ENCODE measurements at places on chromosomes 11 and 22.
A peak's percentile ranks its signal among the peaks of the same experiment; 100 is the strongest.

GRCh38 chr11:100676901-100677300 lies 10.2 kb upstream of the ARHGAP42 start:
- DNase-seq, result no peak

GRCh38 chr11:33701302-33702230 lies 940 bp upstream of the C11orf91 start:
- DNase-seq, result no peak

- peak; percentile 53 for DNase-seq
These were observed 30.4 kb downstream of the PACS1 start for GRCh38 chr11:66100272-66101065.

DNA sequence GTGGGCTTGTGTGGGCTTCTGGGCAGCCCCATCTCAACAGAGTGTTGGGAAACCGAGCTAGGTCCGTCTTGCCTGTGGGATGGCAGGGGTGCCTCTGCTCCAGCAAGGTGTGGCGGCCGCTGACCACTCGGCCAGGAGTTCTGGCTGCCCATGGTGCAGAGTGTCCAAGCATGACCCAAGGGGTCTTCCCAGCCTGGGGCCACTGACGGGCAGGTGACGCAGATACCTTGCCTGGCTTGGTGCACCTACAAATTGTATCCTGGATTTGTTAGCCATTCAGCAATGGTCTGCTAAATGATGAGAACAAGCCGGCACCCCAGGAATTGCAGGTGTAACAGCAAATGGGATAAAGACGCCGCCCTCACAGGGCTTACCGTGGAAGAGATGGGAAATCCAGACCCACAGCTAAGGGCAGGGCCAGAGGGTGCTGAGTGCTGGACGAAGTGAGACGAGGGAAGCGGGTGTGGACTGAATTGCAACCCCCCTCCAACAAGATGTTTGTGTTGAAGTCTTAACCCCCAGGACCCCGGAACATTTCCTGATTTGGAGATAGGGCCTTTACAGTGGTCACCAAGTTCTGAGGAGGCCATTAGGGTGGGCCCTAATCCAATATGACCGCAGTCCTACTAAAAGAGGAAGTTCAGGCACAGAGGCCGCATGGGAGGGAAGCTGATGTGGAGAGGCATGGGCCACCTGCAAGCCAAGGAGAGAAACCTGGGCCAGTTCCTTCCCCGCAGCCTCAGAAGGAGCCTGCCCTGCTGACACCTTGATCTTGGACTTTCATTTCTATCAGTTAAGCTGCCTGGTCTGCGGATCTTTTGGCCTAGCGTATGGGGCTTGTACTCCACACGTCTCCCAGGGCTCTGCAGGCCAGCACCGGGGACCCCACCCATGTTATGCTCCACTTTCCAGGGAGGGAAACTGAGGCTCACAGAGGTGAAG lies 45.2 kb upstream of the LINC01488 start:
- no peak for DNase-seq

GRCh38 chr11:68677432-68677831 lies 6.9 kb upstream of the GAL start:
- no peak for DNase-seq

GRCh38 chr11:125102510-125102909 lies 8.9 kb downstream of the TMEM218 start:
- no peak for DNase-seq

- DNase-seq, result no peak
These were observed 323.0 kb upstream of the CCDC90B start for GRCh38 chr11:83609191-83609590.

GRCh38 chr22:47472636-47473035 lies 710.2 kb downstream of the TBC1D22A start:
- DNase-seq, result no peak

DNA sequence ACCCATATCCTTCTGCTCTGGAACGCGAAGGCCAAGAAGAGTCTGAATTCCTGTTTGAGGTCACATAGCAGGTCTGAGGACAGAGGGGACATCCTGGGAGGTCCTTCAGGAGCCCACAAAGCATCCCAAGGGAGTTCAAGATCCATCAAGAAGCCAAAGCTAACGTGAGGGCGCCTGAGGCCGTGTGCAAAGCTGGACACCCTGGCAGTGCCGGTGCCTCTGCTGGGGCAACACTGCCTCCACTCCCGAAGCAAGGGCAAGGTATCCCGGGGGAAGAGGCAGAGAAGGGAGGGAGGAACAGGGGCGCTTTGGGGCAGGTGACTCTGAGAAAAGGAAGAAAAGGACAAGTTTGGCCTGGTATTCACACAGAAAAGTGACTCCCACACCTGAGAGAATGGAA lies 50.3 kb upstream of the CDON start:
- DNase-seq, result no peak

DNA sequence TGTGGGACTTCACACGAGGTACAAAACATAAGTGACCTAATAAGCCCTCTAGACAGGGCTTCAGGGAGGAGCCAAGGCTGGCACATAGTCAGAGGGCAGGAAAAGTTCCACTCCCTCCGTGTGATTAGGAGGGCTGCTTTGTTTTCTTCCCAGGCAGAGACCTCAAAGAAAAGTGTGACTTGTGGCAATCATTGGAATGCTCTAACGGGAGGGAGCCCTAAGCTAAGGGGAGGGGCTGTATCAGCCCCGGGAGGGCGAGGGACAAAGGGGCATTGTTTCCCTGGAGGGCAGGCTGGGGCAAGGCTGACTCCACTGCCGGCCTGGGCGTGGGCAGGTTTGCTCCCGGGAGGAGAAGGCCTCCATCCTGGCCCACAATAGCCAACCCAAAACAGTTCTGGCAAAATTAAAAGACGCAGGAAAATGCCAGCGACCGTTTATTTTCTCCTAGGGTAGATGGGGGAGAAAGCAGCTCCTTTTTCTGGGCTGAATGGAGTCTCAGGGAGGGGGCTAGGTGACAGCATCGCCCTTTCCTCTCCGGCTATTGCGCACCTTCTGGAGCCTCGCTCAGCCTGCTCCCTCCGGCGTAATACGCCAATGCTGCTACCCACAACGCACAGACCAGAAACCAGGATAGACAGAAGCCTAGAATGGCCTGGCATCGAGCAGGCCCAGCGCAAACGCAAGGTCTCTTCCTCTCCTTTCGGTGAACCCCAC lies 60.2 kb downstream of the ENDOD1 start:
- no peak for DNase-seq

- no peak for DNase-seq
These were observed 47.1 kb upstream of the OPCML start for GRCh38 chr11:133579165-133580031.

- DNase-seq, result peak; percentile 69
These were observed 28.2 kb downstream of the KCTD17 start for GRCh38 chr22:37079668-37080171.

GRCh38 chr22:19819911-19820879 lies 34.5 kb downstream of the GNB1L start:
- no peak for DNase-seq

- DNase-seq, result no peak
These were observed 55.5 kb downstream of the PAK1 start for GRCh38 chr11:77418155-77418970.

DNA sequence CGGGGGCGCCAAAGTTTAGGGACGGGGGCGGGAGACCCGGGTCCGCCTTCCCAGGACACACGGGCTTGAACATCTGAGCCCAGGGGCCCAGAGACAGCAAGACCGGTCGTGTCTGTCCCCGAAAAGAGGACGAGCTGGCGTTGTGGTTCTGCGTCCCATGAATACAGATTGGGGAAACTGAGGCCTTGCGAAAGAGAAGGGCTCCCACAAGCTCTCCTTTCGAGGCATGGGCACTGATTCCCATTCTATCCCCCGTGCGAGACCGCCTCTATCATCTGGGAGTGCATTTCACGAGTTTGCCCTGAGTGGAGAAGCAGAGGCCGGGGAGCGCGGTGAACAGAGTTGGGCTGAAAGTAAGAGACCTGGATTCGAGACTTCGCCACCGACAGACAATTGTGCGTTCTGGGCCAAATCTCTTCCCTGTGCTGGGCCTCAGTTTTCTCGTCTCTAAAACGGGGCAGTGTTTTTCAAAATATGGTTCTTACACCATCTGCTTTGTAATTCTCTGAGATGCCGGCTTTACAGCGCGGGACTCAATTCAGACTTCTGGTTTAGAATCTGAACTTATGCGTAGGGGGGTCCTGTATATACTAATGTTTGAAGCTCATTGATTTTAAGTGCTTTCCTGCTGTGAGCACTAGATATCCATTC lies 471 bp downstream of the RNF185 start:
- DNase-seq, result no peak

- DNase-seq, result no peak
These were observed 30.2 kb downstream of the OSBPL5 start for GRCh38 chr11:3134651-3135480.

DNA sequence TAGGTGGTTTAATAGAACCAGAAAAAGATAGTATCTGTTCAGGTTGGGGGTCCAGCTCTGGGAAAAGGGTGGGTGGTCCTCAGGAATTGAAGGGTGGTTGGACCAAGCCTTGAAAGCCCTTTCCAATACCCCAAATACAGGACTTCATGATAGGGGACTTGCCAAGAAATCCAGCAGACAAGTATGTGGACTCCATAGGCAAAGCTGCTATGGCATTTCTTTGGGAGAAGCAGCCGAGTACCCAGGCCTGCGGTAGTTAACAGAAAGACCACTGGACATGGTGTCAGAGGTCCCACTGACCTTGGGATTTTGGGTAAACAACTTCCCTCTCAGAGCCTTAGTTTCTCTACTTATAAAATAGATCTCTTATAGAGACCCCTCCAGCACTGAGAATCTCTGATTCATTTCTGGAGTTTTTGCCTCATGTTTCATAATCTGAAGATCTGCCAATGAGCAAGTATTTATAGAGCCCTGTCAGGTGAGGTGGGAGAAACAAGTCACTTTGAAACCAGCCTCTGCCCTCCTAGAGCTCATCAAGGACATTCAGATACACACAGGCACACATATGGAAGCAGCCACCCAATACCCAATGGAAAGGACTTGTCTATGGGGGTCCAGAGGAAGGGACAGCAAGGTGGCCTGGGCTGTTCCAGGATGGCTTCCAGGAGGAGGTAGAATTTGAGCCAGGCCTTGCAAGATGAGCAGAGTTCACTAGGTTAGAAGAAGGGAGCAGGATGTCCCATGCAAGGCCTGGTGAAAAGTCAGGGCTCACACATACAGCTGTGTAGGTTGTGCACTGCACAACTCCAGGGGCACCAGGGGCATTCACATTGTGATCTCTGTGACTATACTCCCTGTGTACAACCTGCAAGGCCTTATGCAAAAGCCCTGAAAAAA lies 31.0 kb upstream of the ACCSL start:
- no peak for DNase-seq

DNA sequence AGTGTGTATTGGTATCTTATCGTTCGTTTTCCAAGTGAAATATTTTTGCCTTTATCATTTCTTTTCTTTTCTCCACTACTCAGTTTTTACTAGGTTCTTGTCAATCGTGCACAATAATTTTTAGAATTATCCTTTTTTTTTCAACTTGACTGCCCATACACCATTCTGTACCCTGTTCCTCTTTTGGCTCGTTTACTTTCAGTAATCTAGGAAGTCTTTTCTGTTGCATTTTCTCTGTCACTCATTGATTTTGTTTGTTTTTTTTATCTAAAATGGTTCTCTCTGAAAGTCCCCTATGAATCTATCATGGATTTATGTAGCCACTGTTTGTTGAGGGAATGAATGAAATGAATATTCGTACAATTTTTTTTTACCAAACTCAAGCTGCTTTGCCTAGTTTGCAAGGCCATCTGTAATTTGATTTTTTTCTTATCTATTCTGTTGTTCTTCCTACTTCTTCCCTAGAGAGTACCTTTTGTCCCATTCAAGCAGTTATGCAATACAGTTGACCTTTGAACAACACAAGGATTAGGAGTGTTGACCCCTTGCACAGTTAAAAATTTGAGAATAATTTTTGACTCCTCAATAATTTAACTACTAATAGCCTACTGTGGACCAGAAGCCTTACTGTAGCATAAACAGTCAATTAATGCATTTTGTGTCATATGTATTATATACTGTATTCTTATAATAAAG lies 166.3 kb downstream of the TMEM135 start:
- no peak for DNase-seq

GRCh38 chr11:57490456-57491248 lies 24.9 kb downstream of the SLC43A1 start:
- DNase-seq, result no peak

- DNase-seq, result no peak
These were observed 133.0 kb downstream of the PLEKHA7 start for GRCh38 chr11:16881074-16881709.

DNA sequence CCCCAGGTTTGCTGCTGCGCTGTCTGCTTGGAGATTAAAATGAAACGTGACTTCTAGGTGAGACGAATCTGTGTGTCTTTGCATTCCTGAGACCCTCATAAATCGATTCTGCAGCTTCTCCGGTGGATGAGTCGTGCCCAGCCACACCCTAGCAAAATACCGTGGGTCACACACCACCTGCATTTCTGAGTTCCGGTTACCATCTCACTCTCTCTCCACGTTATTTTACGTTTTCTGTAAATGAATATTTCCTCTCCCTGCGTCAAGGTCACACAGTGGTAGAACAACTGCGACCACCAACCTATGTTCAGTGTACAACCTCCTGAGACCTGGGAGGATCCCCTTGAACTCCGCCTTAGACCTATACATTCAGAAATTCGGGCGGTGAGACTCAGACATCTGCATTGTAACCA lies 1.1 kb downstream of the YWHAH start:
- no peak for DNase-seq

- DNase-seq, result no peak
These were observed 1858.3 kb upstream of the RAG2 start for GRCh38 chr11:38456371-38456770.

- DNase-seq, result no peak
These were observed 3.9 kb downstream of the ENDOD1 start for GRCh38 chr11:95093548-95093947.

- DNase-seq, result no peak
These were observed 58.2 kb upstream of the GNAZ start for GRCh38 chr22:23012081-23012622.

DNA sequence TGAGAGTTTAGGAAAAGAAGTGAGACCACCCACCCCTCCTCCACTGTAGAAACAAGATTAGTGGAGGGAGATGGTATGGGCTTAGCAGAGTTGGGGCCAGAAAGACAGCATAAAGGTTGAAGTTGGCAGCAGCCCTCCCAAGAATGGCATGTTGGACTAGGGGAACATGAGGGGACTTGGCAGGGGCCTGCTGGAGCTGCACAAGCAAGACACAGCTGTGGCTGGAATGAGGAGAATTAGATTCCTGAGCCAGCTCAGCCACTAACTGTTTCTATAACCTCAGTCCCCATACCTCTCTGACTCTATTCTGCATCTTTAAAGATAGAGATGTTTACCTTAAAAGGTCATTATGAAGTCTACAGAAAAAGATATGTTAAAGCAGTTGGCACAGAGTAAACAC lies 13.2 kb downstream of the MAP6 start:
- no peak for DNase-seq

- DNase-seq, result no peak
These were observed 17.8 kb downstream of the SLC25A18 start for GRCh38 chr22:17581056-17581455.

GRCh38 chr11:3037040-3037944 lies 19.9 kb downstream of the CARS1 start:
- DNase-seq, result peak; percentile 21

- DNase-seq, result no peak
These were observed 14.9 kb upstream of the OMP start for GRCh38 chr11:77087723-77088225.

- DNase-seq, result no peak
These were observed 41.4 kb downstream of the PPFIBP2 start for GRCh38 chr11:7555052-7555699.

Measured in stimulated activated naive CD4-positive, alpha-beta T cell (primary cell).